ENCODE measurements at places on chromosomes 2 and 18.

DNA sequence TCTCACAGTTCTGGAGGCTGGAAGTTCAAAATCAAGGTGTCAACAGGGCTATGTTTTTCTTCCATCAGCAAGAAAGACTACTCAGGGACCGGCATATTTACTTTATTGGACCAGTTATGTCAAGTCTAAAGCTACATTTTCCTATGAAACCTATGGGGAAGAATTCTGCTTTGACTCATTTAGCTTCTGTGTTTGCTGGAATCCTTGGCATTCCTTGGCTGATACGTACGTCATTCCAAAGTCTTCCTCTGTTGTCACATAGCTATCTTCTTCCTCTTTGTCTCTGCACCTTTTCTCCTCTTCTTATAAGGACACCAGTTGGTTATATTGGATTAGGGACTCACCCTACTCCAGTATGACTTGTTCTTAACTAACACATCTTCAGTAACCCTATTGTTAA lies 137.4 kb upstream of the FBXO11 start:
- no peak for DNase-seq

- no peak for DNase-seq
These were observed 396.0 kb upstream of the RGPD4 start for GRCh38 chr2:107430596-107431266.

GRCh38 chr2:24394998-24395397 lies 34.7 kb upstream of the ITSN2 start:
- no peak for DNase-seq

DNA sequence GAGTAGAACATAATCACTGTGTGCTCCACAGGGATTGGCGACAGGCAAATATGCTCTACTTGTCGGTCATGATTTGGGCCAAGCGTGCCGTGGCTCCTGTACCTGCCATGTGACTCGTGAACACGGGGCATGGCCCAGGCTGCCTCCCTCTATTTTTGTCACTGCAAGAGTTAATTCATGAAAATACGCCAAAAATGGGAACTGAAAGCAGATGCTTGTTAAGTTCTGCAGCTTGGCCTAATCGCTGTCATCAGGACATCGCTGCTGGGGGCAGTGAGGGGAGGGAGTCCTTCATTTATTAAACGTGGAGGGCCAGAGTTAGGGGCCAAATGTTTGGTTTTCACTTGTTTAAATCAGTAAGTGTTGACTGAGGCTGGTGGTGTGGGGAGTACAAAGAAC lies 177.8 kb downstream of the BCL2 start:
- DNase-seq = no peak

- no peak for DNase-seq
These were observed 174.6 kb upstream of the TPO start for GRCh38 chr2:1238598-1239138.

- no peak for DNase-seq
These were observed 31.0 kb downstream of the SNORC start for GRCh38 chr2:232900811-232901735.

DNA sequence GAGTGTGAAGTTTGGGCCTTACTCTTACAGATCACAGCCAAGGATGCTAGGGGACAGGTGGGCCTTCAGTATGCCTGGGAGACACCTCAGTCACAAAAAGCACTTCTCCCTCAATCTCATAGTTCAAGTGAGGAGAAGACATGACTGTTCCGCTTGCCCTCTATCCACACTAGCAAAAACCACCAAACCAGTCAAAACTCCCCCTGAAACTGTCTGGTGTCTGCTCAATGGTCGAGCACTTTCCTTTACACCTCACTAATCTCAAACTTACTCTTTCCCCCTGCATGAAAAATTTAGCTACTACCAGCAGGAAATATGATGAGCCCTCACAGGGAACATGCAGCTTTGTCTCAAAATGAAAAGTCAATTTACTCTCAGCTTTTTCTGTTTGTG lies 232.2 kb downstream of the TRIB2 start:
- DNase-seq = no peak

GRCh38 chr2:183283209-183283608 lies 159.0 kb downstream of the NUP35 start:
- no peak for DNase-seq

GRCh38 chr2:22450831-22451230 lies 934.1 kb upstream of the KLHL29 start:
- no peak for DNase-seq

DNA sequence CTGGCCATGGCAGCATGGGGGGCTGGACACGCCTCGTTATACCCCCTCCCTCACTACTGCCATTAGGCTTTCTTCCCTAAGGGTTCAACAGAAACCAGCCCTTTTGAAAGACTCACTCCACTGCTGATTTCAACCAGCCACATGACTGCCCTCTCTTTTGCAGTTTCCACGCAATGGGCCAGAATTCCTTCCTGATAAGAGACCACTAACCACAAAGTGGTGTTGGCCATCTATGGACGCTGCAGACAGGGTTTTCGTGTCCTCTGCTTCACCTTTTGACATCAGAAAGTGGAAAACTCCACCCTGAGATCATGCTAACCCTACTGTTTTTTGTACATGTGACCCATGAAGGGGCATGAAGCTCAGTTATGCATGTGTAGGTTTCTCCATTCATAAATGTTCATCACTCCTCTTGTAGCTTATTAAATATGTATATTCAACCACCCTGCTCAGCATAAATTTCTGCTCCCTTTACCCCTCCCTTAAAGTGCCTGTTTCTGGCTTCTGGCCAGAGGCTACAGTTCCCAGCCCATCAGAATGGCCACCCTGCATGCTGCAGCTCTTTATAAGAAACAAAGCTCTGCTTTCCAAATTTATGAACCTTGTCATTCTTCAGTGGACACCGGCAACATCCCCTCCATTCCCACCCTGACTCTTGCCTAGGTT lies 106.6 kb upstream of the MSH6 start:
- DNase-seq = no peak

- no peak for DNase-seq
These were observed 8.4 kb downstream of the KCNIP3 start for GRCh38 chr2:95305380-95306061.

- DNase-seq = no peak
These were observed 23.9 kb upstream of the CAVIN2 start for GRCh38 chr2:191870744-191871143.

DNA sequence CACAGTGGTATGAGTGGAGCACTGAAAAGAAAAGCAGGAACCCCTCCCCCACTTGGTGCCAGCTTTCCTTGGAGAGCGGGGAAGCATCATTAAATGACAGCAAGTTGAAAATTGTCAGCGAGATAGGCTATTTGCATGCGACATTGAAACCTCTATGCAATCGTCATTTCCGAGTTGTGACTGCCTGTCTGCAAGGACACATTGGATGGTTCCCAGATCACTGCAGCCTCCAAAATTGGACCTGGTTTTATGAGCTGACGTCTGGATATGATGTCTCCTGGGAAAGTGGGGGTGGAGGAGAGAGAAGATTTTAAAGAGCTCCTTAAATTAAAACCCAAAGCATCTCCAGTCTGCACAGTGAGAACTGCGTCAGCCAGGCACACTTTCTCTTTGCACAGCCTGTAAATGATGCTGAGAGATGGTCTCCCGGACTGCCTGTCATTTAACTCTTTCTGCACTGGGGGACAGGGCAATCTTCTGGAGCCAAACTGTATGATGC lies 57.8 kb upstream of the KIF5C start:
- no peak for DNase-seq

- DNase-seq = no peak
These were observed 30.0 kb downstream of the FRZB start for GRCh38 chr2:182836451-182836850.

- DNase-seq = no peak
These were observed 41.7 kb upstream of the RND3 start for GRCh38 chr2:150528861-150529801.

GRCh38 chr2:46298522-46299353 lies 1.5 kb downstream of the EPAS1 start:
- no peak for DNase-seq

DNA sequence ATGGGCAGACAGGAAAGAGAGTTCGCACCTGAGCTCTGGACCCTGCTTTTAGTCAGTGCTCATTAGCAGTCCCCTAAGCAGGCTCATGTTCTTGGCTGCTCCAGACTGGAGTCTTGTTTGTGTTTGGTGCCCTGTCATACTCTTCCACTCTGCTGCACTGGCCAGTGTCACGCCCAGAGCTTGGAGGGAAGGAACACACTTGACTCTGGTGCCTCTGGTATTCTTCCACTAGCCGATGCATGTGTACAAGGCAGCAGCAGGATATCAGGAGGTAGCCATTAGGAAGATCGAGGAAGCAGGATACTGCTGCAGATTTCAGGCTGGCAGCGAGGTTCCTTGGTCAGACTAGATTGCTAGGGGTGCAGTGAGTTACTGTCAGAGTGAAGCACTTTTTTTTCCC lies 81.4 kb upstream of the B3GNT2 start:
- no peak for DNase-seq

DNA sequence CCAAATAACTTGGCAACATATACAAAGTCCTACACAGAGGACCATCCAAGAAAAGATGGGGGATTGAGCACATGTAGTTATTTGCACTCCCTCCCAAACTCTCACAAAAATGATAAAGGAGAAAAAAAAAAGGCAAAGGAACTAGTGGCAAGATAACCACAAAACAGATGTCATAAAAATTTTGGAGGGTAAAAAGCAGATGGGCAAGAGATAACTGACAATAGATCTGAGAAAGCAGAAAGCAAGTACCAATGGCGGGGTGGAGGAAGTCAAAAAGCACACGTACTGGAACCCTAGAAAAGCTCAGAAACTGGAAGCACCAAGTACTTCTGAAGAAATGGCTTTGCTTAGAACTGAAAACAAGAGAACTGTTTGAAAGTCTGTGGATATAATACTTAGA lies 82.0 kb downstream of the WDPCP start:
- DNase-seq = no peak

- no peak for DNase-seq
These were observed 288.5 kb upstream of the HNMT start for GRCh38 chr2:137675584-137676327.

DNA sequence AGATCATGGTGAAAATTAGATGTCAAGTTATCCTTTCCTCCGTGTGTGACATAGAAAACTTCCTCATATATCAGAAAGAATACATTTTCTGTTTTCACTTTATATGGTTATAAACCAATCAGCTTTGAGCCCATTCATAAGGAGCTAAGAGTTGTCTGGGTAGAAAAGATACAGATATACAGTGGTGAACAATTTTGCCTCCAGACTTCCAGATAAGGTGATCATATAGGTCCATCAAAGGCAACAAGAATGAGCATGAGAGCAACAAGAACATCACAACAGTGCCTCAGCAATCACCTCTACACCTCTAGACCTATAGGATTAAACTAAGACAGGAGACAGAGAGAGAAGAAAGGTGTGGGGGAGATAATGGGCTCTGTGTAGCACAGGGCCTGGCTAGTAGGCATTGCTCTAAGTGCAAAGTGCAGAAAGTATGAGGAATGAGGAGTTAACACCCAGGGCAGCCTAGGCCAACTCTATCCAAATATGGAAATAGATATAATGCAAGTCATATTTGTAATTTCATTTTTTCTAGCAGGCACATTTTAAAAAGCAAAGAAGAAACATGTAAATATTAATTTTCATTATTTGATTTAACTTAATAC lies 8.3 kb downstream of the TNP1 start:
- no peak for DNase-seq

- DNase-seq = no peak
These were observed 71.0 kb upstream of the MMADHC start for GRCh38 chr2:149658553-149658952.

DNA sequence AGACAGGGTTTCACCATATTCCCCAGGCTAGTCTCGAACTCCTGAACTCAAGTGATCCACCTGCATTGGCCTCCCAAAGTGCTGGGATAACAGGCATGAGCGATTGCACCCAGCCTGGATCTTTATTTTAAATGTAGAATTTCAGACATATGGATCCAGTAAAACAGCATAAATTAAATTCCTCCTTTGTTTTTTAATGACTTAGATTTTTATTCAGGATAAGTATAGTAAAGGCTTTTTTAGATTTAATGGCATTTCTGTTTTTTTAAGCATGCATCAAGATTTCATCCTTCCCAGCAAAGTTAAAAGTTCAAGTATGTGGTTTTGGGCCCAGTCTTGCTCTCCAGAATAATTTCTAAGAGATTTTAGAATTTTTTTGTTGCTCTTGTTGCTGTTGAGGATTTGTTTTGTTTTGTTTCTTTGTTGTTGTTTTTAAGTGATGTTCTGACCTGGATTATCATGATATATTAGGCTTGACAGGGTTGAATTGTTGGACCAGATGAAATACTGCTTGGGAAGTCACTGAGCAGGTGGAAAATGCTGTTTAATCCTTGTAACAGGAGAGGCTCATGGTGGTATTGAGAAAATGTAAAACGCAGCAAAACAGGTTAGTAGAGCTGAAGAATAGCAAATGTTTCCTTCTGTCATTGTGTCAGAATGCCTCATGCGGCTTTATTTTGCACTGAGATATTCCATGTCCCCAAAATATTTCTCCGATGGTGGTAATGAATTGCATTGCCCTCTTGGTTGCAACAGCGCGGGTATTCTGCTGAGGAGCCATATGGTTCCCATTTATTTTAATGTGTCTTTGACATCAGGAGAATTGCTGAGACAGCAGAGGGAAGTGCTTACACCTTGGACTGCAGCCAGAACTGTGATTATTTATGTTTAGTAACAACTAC lies 147.9 kb downstream of the GALNT3 start:
- no peak for DNase-seq

DNA sequence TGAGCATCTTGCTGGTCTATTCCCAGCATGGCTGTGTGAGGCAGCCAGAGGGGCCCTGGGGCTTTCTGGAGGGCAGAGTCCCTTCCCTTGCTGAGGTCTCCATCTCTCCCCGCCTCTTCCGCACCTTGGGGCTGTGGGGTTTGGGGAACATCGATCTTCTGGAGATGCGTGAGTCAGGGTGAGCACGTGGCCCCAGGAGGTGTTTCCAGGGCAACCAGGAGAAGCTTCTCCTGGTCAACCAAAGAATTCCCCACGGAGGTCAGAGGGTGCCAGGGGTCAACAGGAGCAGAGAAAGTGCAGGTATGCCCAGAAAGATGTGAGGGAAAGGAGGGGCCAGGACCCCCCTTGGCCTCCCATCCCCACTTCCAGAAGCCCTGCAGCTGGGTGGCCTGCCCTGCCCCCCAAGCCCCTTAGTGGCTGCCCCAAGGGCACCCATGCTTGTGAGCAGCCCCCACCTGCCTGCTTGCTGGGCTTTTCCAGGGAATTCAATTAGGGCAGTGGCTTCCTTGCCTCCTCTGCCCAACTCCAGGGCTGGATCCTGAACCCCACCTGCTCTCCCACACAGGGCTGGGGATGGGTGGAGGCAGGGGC lies 2.8 kb upstream of the PROM2 start:
- no peak for DNase-seq

All from CD4-positive, alpha-beta T cell treated with Interleukin-4 for 1 hour (primary cell).